ENCODE measurements at places on chromosomes 11 and 22.
A peak's percentile ranks its signal among the peaks of the same experiment; 100 is the strongest.

GRCh38 chr22:49497266-49497665, 330.4 kb downstream of the BRD1 start:
- no peak for DNase-seq

- DNase-seq = no peak
Measured at GRCh38 chr11:34792814-34793258, 123.3 kb downstream of the APIP start.

GRCh38 chr22:36745301-36745995, 30.5 kb downstream of the IFT27 start:
- no peak for DNase-seq

DNA sequence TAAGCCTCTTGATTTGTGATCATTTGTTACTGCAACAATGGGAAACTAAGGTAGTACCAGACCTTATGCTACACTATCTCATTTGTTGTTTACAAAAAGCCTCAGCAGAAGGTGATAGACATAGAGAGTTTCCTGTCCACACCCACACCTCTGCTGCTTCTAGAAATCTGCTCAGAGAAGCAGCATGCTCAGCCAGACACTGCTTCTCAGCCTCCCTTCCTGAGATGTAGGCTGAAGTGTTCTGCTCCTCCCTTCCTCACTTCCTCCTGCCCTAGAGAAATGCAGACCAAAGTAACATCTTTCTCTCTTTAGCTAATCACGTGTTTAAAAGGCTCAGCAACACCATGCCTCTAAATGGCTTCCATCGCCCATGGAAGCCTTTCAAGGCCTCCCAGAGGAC, 88.4 kb downstream of the SLC1A2 start:
- no peak for DNase-seq

GRCh38 chr11:75577207-75577606, 15.2 kb downstream of the SERPINH1 start:
- no peak for DNase-seq

GRCh38 chr11:94281324-94281723, 23.1 kb upstream of the IZUMO1R start:
- DNase-seq = no peak

DNA sequence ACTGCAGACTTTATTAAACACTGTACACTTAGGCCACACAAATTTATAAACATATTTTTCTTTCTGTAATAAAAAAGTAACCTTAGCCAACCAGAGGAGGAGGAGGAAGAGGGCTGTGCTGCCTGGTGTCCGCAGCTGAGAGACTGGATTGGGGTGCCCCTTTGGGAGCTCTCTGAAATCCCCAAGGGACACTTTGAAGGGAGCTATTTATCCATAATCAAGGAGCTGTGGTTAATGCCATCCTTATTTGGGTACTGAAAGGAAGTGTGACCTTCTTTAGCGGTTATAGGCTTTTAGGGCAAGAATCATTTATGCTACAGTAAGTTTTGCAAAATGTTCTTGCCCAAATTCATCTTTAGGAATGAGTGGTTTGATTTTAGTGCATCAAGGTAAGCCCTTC, 125.8 kb downstream of the RASSF10 start:
- DNase-seq = no peak

- no peak for DNase-seq
Measured at GRCh38 chr11:34067383-34068065, 16.0 kb downstream of the CAPRIN1 start.

DNA sequence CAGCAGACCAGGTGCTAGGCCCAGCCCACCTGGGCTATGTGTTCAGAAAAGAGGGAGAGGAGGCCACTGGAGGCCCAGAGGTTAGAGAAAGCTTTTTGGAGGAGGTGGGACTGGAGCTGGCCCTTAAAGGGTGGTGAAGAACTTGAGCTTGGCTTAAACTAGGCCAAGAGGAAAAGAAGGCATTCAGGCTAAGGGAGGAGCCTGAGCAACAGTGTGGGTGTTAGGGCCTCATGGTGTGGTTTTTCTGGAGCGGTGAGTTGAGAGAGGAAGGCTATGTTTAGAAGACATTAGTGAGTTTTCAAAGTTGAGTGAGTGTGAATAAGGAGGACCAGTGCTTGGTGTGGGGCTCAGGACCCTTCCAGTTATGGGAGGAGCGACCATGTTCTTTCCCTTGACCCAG, 6.2 kb downstream of the TAF6L start:
- no peak for DNase-seq

- no peak for DNase-seq
Measured at GRCh38 chr22:40908895-40909294, 42.3 kb upstream of the RBX1 start.

DNA sequence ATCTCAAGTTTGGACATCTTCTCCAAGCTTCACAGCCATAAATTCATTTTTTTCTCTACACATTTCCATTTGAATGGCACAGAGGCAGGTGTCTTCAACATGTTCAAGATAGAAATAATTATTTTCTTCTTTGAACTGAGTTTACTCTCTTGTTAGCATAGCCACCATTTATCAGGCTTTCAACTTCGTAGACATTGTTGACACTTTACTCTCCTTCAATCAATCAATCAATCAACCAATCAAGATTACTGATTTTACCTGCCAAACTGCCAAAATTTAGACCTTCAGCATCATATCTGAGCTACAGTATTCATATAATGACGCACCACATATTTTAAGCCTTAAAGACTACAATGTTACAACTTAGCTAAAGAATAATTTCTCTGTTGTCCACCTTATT, 300.1 kb upstream of the LUZP2 start:
- DNase-seq = no peak

GRCh38 chr22:36922711-36923110, 9.3 kb downstream of the CSF2RB start:
- DNase-seq = no peak

DNA sequence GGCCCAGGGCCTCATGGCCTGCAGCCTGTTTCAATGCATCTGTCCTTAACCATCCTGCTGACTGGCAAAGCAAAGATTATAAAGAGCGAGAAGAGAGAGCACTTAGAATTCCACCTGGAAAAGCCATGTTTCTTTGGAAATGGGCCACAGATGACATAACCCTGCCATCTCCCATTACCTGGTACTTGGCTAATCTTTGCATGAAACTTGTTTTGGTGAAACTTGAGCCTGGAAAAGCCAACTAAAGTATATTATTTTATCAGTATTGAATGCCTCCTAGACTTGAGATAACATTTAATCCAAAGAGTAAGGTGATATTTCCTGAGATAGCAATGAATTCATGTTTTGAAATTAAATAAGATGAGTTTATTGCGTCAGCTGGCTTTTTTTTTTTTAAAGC, 72.6 kb downstream of the NAV2 start:
- DNase-seq = no peak

- DNase-seq = no peak
Measured at GRCh38 chr11:1167751-1168231, 10.0 kb downstream of the MUC5AC start.

- no peak for DNase-seq
Measured at GRCh38 chr22:25942115-25942855, 200.3 kb downstream of the MYO18B start.

- DNase-seq = peak; percentile 81
Measured at GRCh38 chr11:112881461-112881860, 79.8 kb upstream of the NCAM1 start.

DNA sequence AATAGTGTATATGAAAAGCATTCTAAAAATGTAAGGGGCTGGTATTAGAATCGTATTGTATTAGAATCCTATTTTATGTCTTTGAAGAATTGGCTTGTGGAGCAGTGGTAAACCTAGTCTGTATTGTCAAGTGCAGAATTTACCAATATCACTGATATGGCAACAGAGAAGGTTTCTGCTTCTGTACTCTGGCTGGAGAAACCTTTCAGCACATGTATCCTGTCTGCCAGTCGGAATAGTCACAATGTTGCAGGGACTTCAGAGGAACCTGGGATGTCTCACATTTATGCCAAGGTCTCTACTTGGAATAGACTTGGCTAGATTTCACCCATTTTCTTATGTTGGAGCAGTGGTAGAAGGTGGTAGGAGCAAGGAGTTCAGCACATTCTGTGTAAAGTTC, 4.4 kb downstream of the MTMR3 start:
- no peak for DNase-seq

- DNase-seq = no peak
Measured at GRCh38 chr11:67314218-67314617, 10.9 kb downstream of the SSH3 start.

DNA sequence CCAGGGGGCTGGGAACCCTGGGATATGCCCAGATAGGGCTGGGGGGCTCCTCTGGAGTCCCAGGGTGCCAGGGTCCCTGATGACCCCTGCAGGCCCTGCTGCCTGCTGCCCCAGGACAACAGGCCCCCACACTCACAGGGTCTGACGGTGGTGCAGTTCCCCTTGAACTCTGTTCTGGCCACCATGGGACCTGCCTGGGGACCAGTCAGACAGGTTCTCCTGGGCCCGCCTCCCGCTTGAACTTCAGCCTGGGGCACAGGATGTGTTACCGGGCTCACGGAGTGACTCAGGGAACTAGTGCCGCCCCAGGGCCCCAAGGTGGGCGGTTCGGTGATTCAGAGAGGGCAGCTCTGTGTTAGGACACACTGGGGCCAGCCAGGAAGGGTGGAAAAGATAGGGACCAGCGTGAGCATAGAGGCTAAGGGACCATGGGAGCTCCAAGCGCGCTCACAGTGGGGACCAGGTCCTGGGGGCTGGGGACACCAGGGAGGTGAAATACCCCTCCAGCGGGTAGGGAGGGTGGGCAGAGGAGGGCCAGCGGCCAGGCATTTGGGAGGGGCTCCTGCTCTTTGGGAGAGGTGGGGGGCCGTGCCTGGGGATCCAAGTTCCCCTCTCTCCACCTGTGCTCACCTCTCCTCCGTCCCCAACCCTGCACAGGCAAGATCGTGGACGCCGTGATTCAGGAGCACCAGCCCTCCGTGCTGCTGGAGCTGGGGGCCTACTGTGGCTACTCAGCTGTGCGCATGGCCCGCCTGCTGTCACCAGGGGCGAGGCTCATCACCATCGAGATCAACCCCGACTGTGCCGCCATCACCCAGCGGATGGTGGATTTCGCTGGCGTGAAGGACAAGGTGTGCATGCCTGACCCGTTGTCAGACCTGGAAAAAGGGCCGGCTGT, 21.5 kb upstream of the TXNRD2 start:
- DNase-seq = no peak

DNA sequence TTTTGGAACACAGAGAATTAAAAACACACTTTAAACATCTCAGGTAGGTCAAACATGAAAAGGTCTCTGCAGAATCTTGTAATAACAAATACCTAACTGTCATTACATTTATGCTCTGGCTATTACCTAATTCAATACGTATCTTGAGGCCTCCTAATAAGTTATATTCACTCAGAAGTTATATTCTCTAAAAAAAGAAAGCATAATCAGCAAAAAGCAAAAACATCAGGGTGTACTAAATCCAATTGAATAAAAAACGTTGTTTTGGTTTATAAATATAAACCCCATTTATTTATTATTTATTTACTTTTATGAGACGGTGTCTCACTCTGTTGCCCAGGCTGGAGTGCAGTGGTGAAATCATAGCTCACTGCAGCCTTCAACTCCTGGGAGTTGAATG, 10.2 kb downstream of the TMEM41B start:
- no peak for DNase-seq

- DNase-seq = no peak
Measured at GRCh38 chr11:46892838-46893237, 25.5 kb downstream of the LRP4 start.

DNA sequence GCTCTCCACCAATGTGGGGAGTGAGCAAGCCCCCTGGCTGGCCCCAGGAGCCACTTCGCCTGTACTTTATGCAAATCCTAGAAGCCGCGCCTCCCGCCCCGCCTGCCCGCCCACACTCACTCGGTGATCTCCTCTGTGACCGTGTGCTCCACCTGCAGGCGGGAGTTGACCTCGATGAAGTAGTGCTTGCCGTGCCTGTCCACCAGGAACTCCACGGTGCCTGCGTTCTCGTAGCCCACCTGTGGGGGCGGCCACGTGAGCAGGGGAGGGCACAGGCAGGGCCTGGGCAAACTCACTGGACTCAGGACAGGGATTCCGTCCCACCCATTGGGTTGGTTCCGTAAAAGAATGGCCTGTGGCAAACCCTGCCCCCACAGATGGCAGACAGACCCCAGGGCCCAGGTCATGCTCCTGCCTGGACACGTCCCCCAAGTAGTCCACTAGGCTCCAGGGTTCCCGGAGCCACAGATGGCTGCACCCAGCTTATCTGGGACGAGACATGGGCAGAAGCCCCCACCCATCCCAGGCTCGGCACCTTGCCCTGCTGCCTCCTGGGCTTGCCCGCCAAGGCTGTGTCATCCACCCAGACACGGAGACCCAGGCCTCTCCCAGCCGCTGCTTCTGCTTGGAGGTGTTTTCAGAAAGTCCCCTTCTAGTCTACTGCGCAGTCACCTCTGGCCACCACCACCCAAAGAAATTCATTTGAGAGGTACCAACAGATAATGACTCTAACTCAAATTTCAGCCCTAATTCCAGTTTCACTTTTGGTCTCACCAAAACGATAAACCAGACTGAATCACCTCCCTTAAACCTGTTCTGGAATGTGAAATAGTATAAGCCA, 12.1 kb downstream of the LRFN4 start:
- no peak for DNase-seq

- no peak for DNase-seq
Measured at GRCh38 chr11:204587-205109, 2.6 kb downstream of the BET1L start.

DNA sequence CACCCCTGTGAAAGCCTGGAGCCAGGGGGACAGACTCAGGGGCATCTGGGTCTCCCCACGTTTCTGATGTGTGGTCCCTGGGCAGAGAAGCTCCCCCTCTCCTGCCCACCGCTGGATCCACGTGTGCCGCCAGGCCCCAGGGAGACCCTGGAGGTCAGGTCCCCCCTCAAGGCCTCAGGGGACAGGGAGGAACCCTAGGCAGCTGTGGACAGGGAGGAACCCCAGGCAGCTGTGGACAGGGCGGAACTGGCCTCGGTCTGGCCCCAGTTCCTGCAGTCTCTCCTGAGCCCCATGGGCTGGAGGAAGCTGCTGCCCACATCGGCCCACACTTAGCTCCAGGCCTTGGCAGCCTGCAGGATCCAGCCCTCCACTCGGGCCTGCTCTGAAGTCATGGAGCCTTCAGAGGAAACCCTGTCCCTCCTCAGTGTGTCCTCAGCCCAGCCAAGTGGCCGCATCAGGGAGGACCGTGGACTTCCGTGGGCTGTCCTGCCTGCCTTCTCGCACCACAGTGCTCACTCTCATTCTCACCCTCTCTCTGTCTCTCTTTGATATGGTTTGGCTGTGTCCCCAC, 127.7 kb downstream of the BRD1 start:
- no peak for DNase-seq

Data from NCI-H2171 (cell line).